Neural progenitor cell (in vitro differentiated cells): ENCODE measurements at places on chromosomes 5 and 9. TPM values are rescaled to one million over a fixed set of nuclear protein-coding genes. Genes with fewer than 3 reads are reported as not detected.
A peak's percentile ranks its signal among the peaks of the same experiment; 100 is the strongest.

DNA sequence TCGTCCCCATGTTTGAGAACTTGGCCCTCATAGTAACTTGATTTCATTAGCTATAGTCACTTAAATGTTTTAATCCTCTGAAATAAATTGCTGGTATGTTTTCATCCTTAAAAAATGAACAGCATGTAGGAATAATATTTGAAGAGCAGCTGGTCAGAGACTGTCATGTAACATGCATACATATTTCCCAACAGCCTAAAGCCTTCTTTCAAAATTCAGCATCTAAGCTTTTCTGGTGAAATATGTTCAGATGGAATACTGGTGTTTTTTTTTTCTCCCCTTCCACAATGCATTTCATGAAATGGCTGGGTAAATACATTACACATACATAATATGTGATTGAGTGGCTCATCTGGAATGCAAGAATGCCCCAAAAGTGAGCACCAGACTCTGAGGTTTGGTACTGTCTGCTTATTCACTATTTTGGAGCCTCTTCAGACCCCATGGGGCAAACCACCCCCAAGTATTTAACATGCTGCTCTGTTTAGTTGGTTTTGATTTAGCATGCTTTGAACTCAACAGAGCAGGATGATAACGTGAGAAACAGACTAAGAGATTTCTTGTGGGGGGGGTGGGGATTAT is 94.0 kb downstream of the SMARCA2 start:
- no peak overlapping the region for H3K27ac ChIP-seq
- no peaks in the 10 kb centered on the region for H3K27me3 ChIP-seq
- H3K36me3 ChIP-seq: no peaks in the 10 kb centered on the region
- H3K4me1 ChIP-seq: no peaks in the 10 kb centered on the region
- no peak overlapping the region for H3K4me3 ChIP-seq

DNA sequence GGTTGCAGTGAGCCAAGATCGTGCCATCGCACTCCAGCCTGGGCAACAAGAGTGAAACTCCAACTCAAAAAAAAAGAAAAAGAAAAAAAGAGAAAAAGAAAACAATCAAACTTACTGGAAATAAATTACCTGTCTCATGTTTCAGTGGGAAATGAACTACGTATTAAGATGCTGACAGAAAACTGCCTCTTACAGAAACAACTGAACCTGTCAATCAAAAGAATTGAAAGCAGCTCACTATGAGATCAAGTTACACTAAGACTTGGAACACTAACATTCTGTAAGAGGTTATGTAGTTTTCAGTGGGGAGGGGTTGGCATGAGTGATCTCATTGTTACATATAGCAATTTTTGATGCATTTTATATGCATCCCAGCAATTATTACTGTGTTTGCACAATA is 64.4 kb upstream of the SPATA31E1 start:
- no peak for DNase-seq
- no peak overlapping the region for H3K4me3 ChIP-seq
- H3K27ac ChIP-seq: no peak overlapping the region
- no peaks in the 10 kb centered on the region for H3K36me3 ChIP-seq
- no peaks in the 10 kb centered on the region for H3K4me1 ChIP-seq

DNA sequence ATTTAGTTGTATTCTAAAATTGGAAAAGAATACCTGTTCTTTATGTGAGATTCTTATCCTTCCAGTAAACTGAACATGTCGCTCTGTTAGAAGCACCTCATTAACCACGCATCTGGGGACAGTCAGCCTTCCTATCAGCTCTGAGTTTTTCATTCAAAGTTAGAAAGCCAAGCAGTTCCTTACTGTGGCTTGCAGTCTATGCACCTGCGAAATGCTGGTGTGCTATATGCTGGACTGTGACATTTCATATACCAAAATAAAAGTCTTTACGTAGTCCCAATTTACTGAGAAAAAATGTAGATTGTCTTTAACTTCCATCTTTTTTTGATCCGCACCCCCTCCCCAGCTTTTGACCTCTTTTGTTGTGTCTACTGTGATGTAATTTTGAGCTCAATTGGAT is 4.3 kb downstream of the ANP32B start:
- H3K27ac ChIP-seq: no peak overlapping the region
- H3K36me3 ChIP-seq: no peaks in the 10 kb centered on the region
- no peak for DNase-seq
- H3K4me3 ChIP-seq: no peak overlapping the region
- H3K27me3 ChIP-seq: peaks cover 32% of the 10 kb centered on the region
- no peaks in the 10 kb centered on the region for H3K4me1 ChIP-seq

GRCh38 chr5:40945111-40945510 is 35.8 kb downstream of the C7 start:
- no peaks in the 10 kb centered on the region for H3K36me3 ChIP-seq
- DNase-seq: no peak
- no peak overlapping the region for H3K27ac ChIP-seq
- no peak overlapping the region for H3K4me3 ChIP-seq
- no peaks in the 10 kb centered on the region for H3K27me3 ChIP-seq

DNA sequence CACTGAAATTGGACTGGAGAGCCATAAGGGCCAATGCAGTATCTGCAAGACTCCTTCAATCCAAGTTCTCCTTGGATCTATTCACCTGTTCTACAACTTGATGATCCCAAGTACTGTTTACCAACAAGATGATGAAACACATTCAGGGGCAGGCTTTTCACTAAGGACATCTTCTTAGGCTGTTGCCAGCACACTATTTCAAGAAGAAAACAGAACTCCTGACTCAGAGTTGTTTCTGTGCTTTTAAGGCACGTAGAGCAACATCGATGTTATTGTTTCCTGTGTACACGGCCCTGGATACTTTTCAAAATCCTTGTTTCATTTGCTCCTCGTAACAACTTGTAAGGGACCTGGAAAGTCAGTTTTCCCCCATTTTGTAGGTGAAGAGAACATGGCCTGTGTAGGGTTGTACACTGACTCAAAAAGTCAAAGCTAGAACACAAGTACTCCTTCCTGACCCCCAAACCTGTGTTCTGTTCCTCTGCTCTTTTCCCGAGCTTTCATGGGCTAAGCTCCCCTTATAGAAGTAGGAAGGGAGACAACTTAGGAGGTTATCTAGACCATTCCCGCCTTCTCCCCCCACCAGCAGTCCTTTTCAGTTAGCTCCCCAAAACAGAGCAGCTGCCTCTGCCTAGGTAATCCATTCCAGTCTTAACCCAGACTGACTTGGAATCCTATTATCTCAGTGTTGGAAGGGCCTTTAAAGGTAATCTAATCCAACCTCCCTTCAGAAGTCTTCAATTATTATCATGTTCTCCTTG is 5.2 kb upstream of the MGAT1 start:
- peak overlapping the region; percentile 85 for H3K4me3 ChIP-seq
- peaks cover 38% of the 10 kb centered on the region for H3K4me1 ChIP-seq
- H3K27ac ChIP-seq: no peak overlapping the region
- DNase-seq: no peak
- H3K27me3 ChIP-seq: no peaks in the 10 kb centered on the region

- H3K36me3 ChIP-seq: no peaks in the 10 kb centered on the region
- DNase-seq: no peak
- no peak overlapping the region for H3K27ac ChIP-seq
- H3K4me3 ChIP-seq: no peak overlapping the region
- H3K4me1 ChIP-seq: no peaks in the 10 kb centered on the region
- no peaks in the 10 kb centered on the region for H3K27me3 ChIP-seq
Measured at GRCh38 chr5:111138096-111138495, 45.9 kb downstream of the WDR36 start.

DNA sequence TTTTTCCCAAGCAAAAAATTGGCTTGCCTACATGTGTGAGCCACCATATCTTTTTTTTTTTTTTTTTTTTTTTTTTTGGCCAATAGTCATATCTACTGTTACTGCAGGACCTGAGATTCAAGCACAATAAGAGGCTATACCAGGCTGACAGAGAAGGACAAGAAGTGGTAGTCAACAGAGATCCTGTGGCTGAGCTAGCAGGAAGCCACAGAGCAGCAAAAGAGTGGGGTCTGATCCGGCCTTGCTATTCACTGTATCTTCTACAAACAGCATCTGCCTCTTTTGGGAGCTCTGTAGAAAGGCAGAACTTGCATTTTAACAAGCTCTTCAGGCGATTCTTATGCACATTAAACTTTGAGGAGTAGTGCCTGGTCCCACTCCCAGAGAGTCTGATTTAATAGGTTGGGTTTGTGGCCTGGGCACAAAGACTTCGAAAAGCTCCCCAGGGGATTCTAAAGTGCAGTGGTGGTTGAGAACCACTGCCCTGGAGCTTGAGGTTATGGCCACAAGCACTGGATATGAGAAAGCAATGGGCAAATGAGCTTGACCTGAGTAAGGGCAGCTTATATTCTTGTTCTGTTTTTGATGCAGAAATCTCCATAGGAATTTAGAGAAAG is 162.8 kb downstream of the PIK3R1 start:
- no peak for DNase-seq
- peaks cover 5% of the 10 kb centered on the region for H3K4me1 ChIP-seq
- H3K27me3 ChIP-seq: no peaks in the 10 kb centered on the region
- H3K4me3 ChIP-seq: no peak overlapping the region
- no peaks in the 10 kb centered on the region for H3K36me3 ChIP-seq

DNA sequence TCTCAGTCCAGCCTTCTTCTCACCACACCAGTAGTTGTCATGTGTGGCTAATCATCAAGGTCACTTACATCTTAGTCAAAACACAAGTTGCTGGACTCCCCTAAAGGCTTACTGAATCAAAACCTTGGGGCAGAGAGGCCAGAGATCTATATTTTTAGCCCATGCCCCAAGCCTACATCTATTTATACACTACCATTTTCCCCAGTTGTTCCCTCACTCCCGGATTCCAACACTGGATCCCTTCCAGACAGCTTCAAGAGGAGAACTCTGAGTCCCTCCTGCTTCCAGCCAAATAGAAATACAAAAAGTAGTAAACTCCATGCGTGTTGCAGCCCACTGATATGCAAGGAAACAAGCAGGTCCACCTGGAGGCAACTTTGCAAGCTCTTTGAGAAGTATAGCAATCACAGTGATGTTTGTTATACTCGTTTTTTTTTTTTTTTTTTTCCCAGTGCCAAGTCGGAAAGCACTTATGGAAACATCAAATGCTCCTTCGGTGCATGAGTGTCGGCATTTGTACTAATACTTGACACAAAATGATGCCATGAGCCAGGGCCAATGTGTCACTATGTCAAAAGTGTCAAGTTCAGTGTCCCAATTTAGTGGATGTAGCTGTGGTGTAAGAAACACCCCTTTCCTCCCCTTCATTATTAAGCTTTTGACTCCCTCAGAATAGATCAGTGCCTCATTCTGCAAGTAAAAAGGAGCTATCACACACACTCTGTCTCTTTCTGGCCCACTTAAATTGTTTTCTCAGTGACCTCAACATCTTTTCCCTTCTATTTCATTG is 594.2 kb upstream of the SGCD start:
- no peak for DNase-seq
- peaks cover 11% of the 10 kb centered on the region for H3K4me1 ChIP-seq
- H3K27me3 ChIP-seq: peaks cover 96% of the 10 kb centered on the region
- H3K36me3 ChIP-seq: no peaks in the 10 kb centered on the region
- H3K4me3 ChIP-seq: no peak overlapping the region
- no peak overlapping the region for H3K27ac ChIP-seq

DNA sequence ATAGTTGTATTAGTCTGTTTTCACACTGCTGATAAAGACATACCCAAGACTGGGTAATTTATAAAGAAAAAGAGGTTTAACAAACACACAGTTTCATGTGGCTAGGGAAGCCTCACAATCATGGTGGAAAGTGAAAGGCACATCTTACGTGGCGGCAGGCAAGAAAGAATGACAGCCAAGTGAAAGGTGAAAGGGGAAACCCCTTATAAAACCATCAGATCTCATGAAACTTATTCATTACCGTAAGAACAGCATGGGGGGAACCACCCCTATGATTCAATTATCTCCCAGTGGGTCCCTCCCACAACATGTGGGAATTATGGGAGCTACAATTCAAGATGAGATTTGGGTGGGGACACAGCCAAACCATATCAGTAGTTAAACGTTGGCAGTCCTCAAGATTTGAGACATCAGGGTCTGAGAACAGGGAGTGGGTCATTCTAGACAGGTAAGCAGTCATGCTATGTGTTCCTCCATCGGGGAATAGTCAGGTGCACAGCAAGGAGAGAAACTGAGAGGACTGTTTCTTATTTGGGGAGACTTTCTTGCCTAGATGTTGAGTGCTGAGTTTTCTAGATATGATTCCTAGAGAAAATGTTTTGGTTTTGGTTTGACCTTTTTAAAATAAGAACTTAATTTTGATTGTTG is 45.8 kb upstream of the ENTREP1 start:
- peaks cover 17% of the 10 kb centered on the region for H3K4me1 ChIP-seq
- DNase-seq: no peak
- no peaks in the 10 kb centered on the region for H3K36me3 ChIP-seq

- no peaks in the 10 kb centered on the region for H3K36me3 ChIP-seq
- no peak overlapping the region for H3K4me3 ChIP-seq
- H3K4me1 ChIP-seq: no peaks in the 10 kb centered on the region
- no peak overlapping the region for H3K27ac ChIP-seq
- no peak for DNase-seq
Measured at GRCh38 chr9:21001581-21001980, 29.9 kb downstream of the HACD4 start.

DNA sequence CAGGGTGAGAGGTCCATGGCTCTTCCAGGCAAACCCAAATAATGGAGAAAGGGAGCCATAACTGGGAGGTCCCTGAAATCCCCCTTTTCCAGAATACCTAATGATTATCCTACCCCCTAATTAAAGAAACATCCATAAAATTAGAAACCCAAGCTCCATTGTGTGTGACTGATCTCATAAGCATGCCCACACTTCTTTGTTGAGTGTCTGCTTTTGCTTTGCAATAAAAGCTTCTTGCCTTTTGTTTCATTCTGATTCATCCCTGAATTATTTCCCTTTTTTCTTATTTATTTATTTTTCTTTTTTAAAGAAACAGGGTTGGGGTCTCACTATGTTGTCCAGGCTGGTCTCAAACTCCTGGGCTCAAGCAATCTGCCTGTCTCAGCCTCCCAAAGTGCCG is 33.1 kb downstream of the BTF3 start:
- no peak for DNase-seq
- H3K36me3 ChIP-seq: no peaks in the 10 kb centered on the region
- H3K4me3 ChIP-seq: no peak overlapping the region
- no peaks in the 10 kb centered on the region for H3K4me1 ChIP-seq
- H3K27ac ChIP-seq: no peak overlapping the region

DNA sequence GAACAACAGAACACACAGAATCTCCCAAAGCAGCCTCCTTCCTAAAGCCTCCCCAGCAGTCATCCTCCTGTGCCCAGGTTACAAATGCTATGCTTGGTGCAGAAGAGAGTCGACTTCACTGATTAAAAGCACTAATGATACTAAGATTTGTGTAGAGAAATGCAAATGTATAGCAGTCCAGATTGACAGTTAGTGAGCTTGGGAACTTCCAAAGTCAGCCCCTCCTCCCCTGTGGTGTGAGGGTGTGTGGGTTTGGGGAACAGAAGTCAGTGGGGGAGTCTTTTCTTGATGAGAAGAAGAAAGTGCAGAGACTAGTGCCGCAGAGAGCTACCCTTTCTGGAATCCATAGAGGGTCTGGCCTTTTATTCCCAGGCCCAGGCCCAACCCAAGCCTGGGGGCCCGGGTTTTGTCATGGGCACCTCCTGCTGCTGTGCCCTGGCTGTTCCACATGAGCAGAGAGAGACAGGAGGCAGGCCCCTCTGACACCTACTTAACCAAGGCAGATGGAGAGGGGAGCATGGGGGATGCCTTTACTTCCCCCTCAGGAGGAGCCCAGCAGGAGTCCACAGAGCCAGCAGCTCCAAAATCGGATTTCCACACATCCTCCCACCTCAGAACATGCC is 173.3 kb downstream of the DENND1A start:
- no peaks in the 10 kb centered on the region for H3K36me3 ChIP-seq
- DNase-seq: peak; percentile 29
- no peak overlapping the region for H3K4me3 ChIP-seq
- H3K27ac ChIP-seq: no peak overlapping the region
- H3K4me1 ChIP-seq: peaks cover 25% of the 10 kb centered on the region
- H3K27me3 ChIP-seq: no peaks in the 10 kb centered on the region

Gene GAPT
- total RNA-seq: not detected in 2 replicates

Gene NEURL1B
- 12.1 and 20.2 TPM in 2 replicates for total RNA-seq

Gene POU5F2
- total RNA-seq: 0.93 and 1.0 TPM in 2 replicates

Gene TOR1B
- total RNA-seq: 12.2 and 19.0 TPM in 2 replicates
